Activated CD4-positive, alpha-beta memory T cell treated with anti-CD3 and anti-CD28 coated beads for 36 hours (primary cell): ENCODE measurements at places on chromosomes 12 and 14. TPM values are rescaled to one million over a fixed set of nuclear protein-coding genes. Genes with fewer than 3 reads are reported as not detected.

The TPPP2 gene
- not detected for total RNA-seq

The TSPAN19 gene
- not detected for total RNA-seq

The GLIPR1L1 gene
- not detected for total RNA-seq

The CGRRF1 gene
- 13.7 TPM for total RNA-seq

The KCNA1 gene
- total RNA-seq = not detected

The STXBP6 gene
- total RNA-seq = not detected

The C3AR1 gene
- 0.94 TPM for total RNA-seq

The TGM1 gene
- total RNA-seq = 4.5 TPM

The PTGR2 gene
- 9.9 TPM for total RNA-seq

The ADAMTS20 gene
- total RNA-seq = not detected

The C12orf60 gene
- total RNA-seq = 3.4 TPM

The TAS2R20 gene
- total RNA-seq = 0.36 TPM

The CBLN3 gene
- 8.6 TPM for total RNA-seq

The FAM186B gene
- not detected for total RNA-seq

The TOMM20L gene
- total RNA-seq = not detected

The KCNJ8 gene
- total RNA-seq = not detected

The IL23A gene
- total RNA-seq = 48.5 TPM

The CIROP gene
- not detected for total RNA-seq

The APOF gene
- total RNA-seq = not detected

The VRTN gene
- not detected for total RNA-seq
